CD4-positive, alpha-beta T cell (primary cell): ENCODE measurements at places on chromosomes 1 and 21. TPM values are rescaled to one million over a fixed set of nuclear protein-coding genes. Genes with fewer than 3 reads are reported as not detected.

DNA sequence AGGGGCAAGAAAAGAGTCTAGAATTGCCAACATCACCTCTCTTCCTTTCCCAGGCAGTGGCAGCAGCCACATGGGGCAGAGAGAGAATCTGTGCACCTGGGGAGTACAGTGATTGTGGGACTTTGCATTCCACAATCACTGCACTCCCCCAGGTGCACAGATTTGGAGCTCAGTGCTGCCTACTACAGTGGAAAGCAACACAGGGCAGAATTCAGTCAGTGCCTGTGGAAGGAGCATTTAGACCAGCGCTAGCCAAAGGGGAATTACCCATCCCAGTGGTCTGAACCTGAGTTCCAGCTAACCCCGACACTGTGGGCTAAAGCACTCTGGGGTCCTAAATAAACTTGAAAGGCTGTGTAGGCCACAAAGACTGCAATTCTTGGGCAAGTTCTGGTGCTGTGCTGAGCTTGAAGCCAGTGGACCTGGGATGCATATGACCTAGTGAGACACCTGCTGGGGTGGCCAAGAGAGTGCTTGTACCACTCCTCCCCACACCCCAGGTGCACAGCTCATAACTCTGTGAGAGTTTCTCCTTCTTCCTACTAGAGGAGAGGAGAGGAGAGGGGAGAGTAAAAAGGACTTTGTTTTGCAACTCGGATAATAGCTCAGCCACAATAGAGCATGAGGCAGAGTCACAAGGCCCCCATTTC lies 50.3 kb downstream of the NUP210L start:
- no peak for DNase-seq

- no peak for DNase-seq
Observed at GRCh38 chr1:119635811-119636390, 12.2 kb downstream of the ZNF697 start.

- no peak for DNase-seq
Observed at GRCh38 chr21:34825101-34825500, 156.3 kb downstream of the CLIC6 start.

The SH3BGR gene
- total RNA-seq: 0.87 TPM

GRCh38 chr1:39842836-39843235 lies 40.5 kb downstream of the TRIT1 start:
- DNase-seq: no peak

The NBPF15 gene
- 85.3 TPM for total RNA-seq

- no peak for DNase-seq
Observed at GRCh38 chr1:94156096-94156625, 35.2 kb upstream of the ABCA4 start.

GRCh38 chr1:246959944-246960693 lies 28.4 kb upstream of the AHCTF1 start:
- no peak for DNase-seq
